ENCODE measurements at places on chromosomes 1 and 21. TPM values are rescaled to one million over a fixed set of nuclear protein-coding genes. Genes with fewer than 3 reads are reported as not detected.

DNA sequence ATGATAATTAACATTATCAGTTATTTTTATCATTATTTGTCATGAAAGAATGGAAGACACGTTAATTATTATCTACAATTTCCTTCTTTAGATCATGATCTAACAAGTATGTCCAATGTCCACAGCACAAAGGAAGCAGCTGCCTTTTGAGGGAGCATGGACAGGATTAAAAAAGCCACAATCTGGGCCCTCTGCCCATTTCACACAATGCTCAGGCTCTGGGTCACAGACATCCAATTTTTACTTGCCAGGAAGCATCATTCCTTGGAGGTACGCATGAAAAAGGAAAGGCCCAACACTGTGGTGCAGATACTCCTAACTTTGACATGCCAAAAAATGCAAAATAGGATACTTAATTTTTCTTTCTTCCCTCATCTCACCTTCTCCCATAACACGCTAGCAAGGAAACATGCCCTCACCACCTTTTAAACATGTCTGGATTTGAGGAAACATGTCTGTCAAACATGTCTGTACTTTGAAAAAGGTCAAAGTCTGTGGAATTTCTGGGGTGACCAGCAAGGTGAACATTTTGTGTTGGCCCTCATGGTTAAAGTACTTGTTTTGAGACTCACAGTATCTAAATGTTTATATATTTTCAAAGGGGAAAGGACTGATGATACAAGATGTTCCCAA is 40.0 kb downstream of the GADD45A start:
- H3K27me3 ChIP-seq: no peaks in the 10 kb centered on the region
- no peak for DNase-seq
- no peak overlapping the region for H3K27ac ChIP-seq

- peaks cover 20% of the 10 kb centered on the region for H3K4me1 ChIP-seq
- no peak overlapping the region for H3K4me3 ChIP-seq
- H3K36me3 ChIP-seq: no peaks in the 10 kb centered on the region
- DNase-seq: peak; percentile 8
- H3K27me3 ChIP-seq: no peaks in the 10 kb centered on the region
- H3K27ac ChIP-seq: peak overlapping the region; percentile 74
Observed at GRCh38 chr1:59674595-59674994, 140.2 kb upstream of the HOOK1 start.

Gene SEC16B
- 12.3 TPM for total RNA-seq

DNA sequence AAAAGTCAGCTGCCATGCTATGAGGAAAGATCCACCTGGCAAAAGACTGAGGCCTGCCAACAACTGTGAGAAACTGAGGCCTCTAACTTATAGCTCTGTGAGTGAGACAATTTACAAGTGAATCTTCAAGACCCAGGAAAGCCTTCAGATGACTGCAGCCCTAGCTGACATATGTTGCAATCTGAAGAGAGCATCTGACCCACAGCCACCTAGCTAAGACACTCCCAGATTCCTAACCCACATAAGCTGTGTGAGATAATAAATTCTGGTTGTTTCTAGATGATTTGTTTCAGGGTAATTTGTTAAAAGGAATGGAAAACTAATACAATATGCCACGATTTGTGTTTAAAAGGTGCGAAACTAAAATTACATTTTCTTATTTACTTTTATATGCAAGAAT is 55.1 kb downstream of the HFM1 start:
- H3K4me1 ChIP-seq: no peaks in the 10 kb centered on the region
- no peak for DNase-seq

DNA sequence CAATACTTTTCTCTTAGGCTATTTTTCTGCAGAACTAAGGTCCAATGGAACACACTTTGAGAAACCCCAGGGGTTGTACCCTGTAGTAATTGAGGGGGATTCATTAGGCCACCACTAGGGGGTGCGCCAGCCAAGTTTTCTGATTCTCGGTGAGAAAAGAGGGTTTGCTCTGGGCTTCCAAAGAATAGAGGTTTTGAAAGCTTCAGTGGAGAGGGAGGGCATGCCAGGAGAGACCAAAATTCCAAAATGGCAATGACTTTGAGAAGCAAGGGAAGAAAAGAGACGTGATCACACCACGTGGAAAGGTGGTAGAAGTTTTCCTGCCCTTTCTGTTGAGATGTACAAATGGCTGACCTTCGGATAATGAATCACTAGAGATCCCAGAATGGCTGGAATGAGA is 323.3 kb downstream of the RPS6KC1 start:
- no peaks in the 10 kb centered on the region for H3K4me1 ChIP-seq
- peak; percentile 59 for DNase-seq
- H3K36me3 ChIP-seq: no peaks in the 10 kb centered on the region
- no peak overlapping the region for H3K27ac ChIP-seq
- H3K27me3 ChIP-seq: no peaks in the 10 kb centered on the region

- DNase-seq: no peak
- no peaks in the 10 kb centered on the region for H3K36me3 ChIP-seq
- H3K4me1 ChIP-seq: peaks cover 43% of the 10 kb centered on the region
- H3K27me3 ChIP-seq: no peaks in the 10 kb centered on the region
- no peak overlapping the region for H3K27ac ChIP-seq
Observed at GRCh38 chr1:204285436-204286305, 71.9 kb upstream of the GOLT1A start.

Measured in transverse colon (tissue), 4 donors.